ENCODE measurements at places on chromosomes 3 and 15. TPM values are rescaled to one million over a fixed set of nuclear protein-coding genes. Genes with fewer than 3 reads are reported as not detected.
A peak's percentile ranks its signal among the peaks of the same experiment; 100 is the strongest.

DNA sequence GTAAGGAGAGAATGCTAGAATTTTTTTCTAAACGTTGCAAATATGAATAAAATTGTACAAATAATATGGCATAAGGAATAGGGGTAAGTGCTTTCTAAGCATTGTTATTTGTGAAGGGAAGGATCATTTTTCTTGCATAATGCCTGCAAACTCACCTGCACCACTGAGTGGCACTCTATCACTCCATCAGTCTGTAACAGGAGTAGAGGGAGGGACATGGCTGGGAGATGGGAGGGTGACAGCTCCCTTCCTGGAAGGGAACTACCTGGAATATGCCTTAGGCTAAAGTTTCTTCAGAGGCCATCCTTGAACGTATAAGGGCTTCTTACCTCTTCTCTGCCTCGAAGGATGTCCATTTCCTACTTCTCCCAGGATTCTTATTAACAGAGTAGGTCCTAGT lies 3.0 kb downstream of the NAALADL2 start:
- DNase-seq = no peak
- H3K27me3 ChIP-seq = no peaks in the 10 kb centered on the region
- H3K4me3 ChIP-seq = no peak overlapping the region
- peak overlapping the region; percentile 65 for H3K27ac ChIP-seq
- H3K4me1 ChIP-seq = no peaks in the 10 kb centered on the region
- no peaks in the 10 kb centered on the region for H3K36me3 ChIP-seq

- DNase-seq = no peak
- no peaks in the 10 kb centered on the region for H3K4me1 ChIP-seq
- H3K36me3 ChIP-seq = no peaks in the 10 kb centered on the region
- H3K27ac ChIP-seq = no peak overlapping the region
- H3K27me3 ChIP-seq = no peaks in the 10 kb centered on the region
- no peak overlapping the region for H3K4me3 ChIP-seq
These were observed 677.0 kb downstream of the NTRK3 start for GRCh38 chr15:87579537-87579936.

DNA sequence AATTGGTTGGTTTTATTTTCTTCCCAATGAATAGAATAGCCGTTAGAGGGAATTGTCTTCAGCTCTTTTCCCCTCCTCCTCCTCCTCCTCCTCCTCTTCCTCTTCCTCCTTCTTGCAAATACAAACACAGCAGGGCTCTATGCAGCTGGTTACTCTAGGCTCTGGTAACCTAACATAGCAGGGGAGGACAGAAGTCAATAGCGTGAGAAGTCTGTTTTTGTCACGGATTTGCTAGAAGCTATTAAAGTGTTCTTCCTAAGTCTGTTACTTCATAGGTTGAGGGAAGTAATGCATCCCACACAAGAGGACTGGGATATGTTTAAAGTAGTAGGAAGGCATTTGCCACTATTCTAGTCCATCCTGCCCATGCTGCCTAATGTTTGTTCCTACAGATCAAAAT lies 374.7 kb upstream of the TPRG1 start:
- H3K27ac ChIP-seq = no peak overlapping the region
- H3K36me3 ChIP-seq = no peaks in the 10 kb centered on the region
- H3K4me3 ChIP-seq = no peak overlapping the region
- H3K4me1 ChIP-seq = peaks cover 66% of the 10 kb centered on the region
- no peaks in the 10 kb centered on the region for H3K27me3 ChIP-seq
- no peak for DNase-seq

- peaks cover 93% of the 10 kb centered on the region for H3K4me1 ChIP-seq
- H3K27me3 ChIP-seq = no peaks in the 10 kb centered on the region
- H3K27ac ChIP-seq = peak overlapping the region; percentile 91
- peak overlapping the region; percentile 36 for H3K4me3 ChIP-seq
- no peaks in the 10 kb centered on the region for H3K36me3 ChIP-seq
These were observed 133.2 kb downstream of the PGPEP1L start for GRCh38 chr15:98874370-98874769.

RBSN gene
- total RNA-seq = 47.8 TPM

- H3K4me3 ChIP-seq = no peak overlapping the region
- no peaks in the 10 kb centered on the region for H3K27me3 ChIP-seq
- H3K4me1 ChIP-seq = no peaks in the 10 kb centered on the region
- H3K27ac ChIP-seq = no peak overlapping the region
These were observed 53.4 kb upstream of the C15orf39 start for GRCh38 chr15:75148280-75148679.

MCF2L2 gene
- 0.85 TPM for total RNA-seq

- H3K4me3 ChIP-seq = no peak overlapping the region
- H3K36me3 ChIP-seq = no peaks in the 10 kb centered on the region
- H3K27me3 ChIP-seq = no peaks in the 10 kb centered on the region
- DNase-seq = no peak
- H3K4me1 ChIP-seq = peaks cover 5% of the 10 kb centered on the region
- no peak overlapping the region for H3K27ac ChIP-seq
These were observed 10.6 kb upstream of the CCDC80 start for GRCh38 chr3:112651516-112651915.

- no peaks in the 10 kb centered on the region for H3K27me3 ChIP-seq
- no peak for DNase-seq
These were observed 33.3 kb downstream of the NPTN start for GRCh38 chr15:73599934-73600333.

GRCh38 chr15:71366926-71367325 lies 251.7 kb downstream of the THSD4 start:
- H3K27me3 ChIP-seq = no peaks in the 10 kb centered on the region
- peaks cover 12% of the 10 kb centered on the region for H3K4me1 ChIP-seq
- no peak overlapping the region for H3K4me3 ChIP-seq
- peak overlapping the region; percentile 43 for H3K27ac ChIP-seq

- peak overlapping the region; percentile 22 for H3K27ac ChIP-seq
- no peak overlapping the region for H3K4me3 ChIP-seq
- no peak for DNase-seq
- H3K27me3 ChIP-seq = no peaks in the 10 kb centered on the region
- H3K4me1 ChIP-seq = peaks cover 6% of the 10 kb centered on the region
These were observed 24.2 kb downstream of the TLNRD1 start for GRCh38 chr15:81024936-81025335.

DNA sequence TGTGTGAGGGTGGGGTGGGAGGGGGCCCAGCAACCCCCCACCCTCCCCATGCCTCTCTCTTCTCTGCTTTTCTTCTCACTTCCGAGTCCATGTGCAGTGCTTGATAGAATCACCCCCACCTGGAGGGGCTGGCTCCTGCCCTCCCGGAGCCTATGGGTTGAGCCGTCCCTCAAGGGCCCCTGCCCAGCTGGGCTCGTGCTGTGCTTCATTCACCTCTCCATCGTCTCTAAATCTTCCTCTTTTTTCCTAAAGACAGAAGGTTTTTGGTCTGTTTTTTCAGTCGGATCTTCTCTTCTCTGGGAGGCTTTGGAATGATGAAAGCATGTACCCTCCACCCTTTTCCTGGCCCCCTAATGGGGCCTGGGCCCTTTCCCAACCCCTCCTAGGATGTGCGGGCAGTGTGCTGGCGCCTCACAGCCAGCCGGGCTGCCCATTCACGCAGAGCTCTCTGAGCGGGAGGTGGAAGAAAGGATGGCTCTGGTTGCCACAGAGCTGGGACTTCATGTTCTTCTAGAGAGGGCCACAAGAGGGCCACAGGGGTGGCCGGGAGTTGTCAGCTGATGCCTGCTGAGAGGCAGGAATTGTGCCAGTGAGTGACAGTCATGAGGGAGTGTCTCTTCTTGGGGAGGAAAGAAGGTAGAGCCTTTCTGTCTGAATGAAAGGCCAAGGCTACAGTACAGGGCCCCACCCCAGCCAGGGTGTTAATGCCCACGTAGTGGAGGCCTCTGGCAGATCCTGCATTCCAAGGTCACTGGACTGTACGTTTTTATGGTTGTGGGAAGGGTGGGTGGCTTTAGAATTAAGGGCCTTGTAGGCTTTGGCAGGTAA lies 8.1 kb downstream of the FAM131A start:
- H3K27ac ChIP-seq = no peak overlapping the region
- no peaks in the 10 kb centered on the region for H3K4me1 ChIP-seq
- DNase-seq = no peak
- no peaks in the 10 kb centered on the region for H3K27me3 ChIP-seq

DNA sequence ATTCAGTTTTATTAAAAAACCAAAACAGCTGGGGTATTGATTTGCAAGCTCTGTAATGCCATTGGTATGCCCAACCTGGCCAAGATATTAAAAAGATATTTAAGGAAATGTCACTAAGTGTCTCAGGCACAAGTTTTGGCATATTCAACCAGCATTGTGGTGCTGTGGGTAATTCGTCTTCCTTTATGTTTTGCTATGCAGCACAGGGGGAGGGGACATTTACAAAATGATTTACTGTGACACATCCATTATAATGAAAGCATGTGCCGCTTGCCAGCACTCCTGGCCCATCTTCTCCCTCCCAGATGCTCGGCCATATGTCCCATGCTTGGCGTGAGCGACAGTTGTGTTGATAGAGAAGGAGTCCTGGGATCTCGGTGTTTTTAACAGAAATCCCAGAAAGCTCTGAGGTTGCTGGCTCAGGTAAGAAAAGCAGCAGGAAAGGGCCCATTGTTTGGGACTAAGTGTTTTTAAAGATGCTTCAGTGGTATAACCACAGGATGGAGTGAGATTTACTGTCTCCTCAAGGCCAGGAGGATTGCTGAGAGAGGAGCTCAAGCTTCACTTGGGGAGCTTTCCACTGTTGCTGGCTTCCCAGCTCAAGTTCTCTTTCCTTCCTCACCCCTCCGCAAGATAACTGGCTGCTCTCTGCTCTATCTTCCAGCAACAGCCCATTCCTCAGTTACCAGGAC lies 158.2 kb upstream of the TSC22D2 start:
- peaks cover 44% of the 10 kb centered on the region for H3K4me1 ChIP-seq
- no peaks in the 10 kb centered on the region for H3K27me3 ChIP-seq
- no peak overlapping the region for H3K4me3 ChIP-seq
- no peak for DNase-seq
- no peak overlapping the region for H3K27ac ChIP-seq
- no peaks in the 10 kb centered on the region for H3K36me3 ChIP-seq

Data from thoracic aorta (tissue), 2 donors.